ENCODE measurements at places on chromosomes 3 and 15.

DNA sequence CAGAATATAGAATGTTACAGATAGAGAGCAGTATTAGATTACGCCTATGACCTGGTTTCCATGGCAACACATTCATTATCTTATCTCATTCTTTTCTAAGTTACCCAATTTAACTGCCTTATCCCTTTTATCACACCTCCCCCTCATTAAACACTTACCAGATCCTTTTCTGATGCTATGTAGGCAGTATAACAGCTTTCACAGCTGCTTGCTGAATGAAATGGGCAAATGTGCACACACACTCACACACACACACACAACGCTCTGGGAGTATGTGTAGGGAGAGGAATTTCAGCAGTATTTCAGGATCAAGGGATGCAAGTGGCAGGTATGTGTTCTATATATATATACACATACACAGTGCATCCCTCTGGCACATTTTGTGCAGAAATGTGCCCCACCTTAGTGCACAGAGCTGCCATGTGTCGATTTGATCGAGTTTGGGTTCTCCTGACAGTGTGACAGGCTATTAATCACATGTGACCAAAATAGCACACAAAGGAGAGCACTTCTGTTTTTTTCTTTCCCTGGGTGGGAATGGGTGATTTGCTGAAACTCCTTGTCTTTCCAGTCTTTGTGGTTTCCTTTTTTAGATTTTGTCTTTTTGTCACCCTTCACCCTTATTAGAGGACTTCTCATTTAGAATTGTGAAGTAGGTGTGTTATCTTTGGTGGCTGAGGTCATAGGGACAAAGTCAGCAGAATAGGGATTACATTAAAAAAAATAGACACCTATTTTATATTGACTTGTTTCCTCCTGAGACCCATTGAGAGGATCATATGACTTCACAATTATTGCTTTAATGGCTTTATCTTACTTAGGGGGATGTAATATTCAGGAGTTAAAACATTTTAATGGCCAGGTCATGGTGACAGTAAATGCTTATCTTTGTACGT lies 553.7 kb downstream of the PDCD6IP start:
- no peak for DNase-seq

DNA sequence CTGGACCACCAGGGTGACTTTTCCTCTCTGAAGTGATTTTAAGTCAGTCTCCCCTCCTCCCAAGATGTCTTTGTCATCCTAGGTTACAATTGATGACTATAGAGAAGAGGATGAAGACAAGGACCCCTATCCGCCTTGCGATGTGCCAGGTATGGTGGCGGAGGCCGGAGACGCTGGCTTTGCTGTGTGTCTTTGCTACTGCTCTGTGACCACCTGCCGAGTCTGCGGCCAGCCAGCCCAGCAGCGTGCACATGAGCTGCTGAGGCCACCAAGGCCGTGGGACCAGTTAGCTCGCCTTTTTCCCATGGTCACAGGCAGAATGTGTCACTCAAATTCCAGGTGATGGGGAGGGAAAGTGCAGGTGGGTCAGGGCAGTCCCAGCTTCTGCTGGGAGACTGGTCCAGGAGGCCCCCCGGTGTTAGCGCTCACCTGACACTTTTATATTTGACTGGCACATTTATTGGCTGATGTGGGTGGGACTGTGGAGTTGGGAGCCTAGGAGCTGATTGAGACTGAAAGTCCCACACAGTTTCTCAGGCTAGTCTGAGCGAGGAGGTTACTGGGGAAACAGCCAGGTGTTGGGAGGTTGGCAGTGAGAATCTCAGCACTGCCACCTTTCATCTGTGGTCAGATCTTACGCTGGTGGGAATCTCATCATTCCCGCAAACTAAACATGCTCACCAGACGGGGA lies 114.1 kb downstream of the CHDH start:
- no peak for DNase-seq

DNA sequence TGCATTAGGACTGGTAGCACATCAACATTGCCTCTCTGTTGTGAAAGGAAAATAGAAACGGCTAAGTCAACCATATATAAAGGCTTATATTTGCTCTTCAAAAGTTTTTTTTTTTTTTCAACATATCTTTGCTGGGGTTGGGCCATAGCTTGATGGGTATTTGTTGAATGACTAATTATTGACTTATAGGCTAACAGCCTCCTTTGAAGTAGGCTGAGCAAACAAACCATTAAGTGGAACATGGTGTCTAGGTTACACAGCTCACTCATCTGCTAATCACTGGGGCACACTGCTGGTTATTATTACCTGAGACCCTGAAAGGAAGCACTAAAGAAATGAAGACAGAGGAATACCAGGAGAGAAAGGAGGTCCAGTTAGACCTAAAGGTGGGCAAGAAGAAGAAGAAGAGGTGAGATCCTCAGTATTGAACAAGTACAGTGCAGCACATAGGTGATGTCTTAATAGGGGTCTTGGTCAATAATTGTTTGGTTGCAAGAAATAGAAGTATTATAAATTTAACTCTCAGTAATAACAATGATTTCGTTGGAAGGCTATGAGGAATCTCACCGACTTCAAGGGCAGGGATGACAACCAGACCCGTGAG lies 139.4 kb downstream of the RPLP1 start:
- no peak for DNase-seq

DNA sequence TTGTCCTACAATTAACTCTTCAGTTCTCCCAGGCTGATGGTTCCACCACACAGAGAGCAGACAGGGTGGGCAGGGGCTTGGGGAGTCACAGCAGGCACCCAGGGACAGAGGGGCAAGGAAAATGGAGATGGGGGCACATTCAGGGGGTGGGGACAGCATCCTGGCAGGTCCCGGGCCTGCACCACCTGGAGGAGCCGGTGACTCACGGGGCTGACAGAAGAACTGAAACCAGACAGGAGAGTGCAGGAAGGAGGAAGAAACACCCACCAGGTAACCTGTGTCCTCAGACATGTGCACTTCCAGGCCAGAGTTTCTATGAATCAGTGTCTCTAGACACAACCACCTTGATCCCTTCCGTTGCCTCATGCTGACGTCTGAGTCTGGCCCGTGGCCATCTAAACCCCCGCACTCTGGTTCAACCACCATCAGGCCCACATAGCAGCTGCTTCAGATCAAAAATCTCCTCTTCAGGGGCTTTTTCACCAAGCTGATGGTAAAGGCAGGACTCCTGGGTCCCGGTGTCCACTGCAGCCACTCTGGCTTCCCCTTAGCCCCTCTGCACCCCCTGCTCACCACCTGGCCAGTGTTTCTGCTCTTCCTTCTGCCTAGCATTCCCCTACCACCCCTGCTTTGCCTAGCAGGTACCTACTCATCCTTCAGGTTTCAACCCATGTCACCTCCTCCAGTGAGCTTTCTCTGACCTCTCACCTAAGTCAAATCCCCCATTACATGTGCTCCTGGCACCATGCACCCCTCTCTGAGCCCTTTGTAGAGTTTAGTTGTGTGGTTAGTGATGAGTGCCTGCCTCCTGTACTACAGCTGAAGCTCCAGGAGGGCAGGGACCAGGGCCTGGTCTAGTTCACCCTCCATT lies 16.5 kb upstream of the CYP11A1 start:
- DNase-seq, result no peak

GRCh38 chr3:8576841-8577571 lies 67.6 kb downstream of the SSUH2 start:
- no peak for DNase-seq

GRCh38 chr3:126320517-126321293 lies 36.5 kb downstream of the KLF15 start:
- no peak for DNase-seq

DNA sequence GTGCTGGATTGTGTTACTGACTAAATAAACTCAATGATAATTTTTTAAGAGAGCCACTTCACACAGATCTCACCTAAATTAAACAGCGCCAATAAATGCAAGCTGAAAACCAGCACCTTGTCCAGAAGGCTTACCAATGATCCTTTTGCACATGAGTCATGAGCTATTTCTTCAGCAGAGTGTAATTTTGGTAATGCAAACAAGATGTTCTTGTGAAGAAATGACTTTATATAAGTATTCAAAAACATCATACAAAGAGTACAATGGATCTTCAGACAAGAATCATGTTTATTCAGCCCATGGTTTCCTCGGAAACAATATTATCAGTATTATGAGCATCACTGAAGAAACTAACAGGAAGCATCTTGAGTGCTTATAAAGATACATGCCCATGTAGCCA lies 263.8 kb upstream of the UBE2E2 start:
- DNase-seq, result no peak

GRCh38 chr15:63080634-63081250 lies 38.2 kb downstream of the TPM1 start:
- no peak for DNase-seq

GRCh38 chr3:184559336-184559735 lies 2.2 kb upstream of the EPHB3 start:
- DNase-seq, result no peak

DNA sequence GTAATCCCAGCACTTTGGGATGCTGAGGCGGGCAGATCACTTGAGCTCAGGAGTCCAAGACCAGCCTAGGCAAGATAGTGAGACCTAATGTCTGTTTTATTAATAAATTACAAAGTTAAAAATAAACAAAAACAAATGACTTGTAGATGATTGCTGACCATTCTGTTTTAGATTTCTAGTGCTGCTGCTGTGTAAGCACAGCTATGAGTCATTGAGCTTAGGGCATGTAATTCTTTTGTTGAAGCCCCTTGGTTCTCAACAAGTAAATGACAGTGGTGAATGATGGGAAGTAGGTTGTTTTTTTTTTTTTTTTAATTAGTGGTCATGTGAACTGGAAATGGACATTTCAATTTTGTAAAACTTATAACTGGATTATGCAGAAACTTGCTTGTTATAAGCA lies 63.3 kb downstream of the LEO1 start:
- DNase-seq, result no peak

DNA sequence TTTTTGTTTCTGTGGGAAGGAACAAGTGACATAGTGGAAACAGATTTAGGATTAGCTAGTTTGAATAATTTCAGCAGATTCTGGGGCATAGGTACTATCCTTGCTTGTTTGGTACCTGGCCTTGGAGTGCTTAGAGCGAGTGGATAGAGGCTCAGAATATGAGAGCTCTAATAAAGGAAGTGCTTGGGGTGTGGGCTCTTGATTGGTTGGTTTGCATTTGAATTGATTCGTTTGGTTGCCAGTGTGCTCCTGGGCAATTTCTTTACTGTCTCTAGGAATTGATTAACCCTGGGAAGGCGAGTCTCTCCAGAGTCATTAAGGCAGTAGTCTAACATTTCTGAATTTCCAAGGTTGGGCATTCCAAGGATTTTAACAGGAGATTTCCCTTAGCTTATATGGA lies 98.0 kb downstream of the DTWD1 start:
- DNase-seq, result no peak

- DNase-seq, result no peak
Observed at GRCh38 chr15:42843699-42844098, 76.9 kb downstream of the TTBK2 start.

All from NB4 (cell line).